ENCODE measurements at places on chromosomes 6 and 20.
A peak's percentile ranks its signal among the peaks of the same experiment; 100 is the strongest.

- no peak for DNase-seq
These were observed 8.4 kb downstream of the VARS2 start for GRCh38 chr6:30922447-30922852.

DNA sequence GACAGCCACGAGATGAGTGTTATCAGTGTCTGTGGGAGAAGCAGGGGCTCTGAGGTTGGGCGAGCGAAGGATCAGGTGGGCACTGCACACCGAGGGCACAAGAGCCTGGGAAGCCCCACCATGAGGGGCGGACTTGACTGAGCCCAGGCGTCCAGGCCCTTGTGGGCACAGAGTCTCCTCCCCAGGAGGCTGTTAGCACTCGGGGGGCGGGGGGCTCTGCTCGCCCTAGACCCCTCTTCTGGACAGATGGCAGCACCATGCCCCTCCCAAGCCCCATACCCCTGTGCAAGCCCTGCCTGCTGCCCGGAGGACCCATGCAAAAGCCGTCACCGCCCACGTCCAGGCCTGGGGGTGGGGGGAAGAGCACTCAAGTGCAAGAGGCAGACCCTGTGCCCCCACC is 21.7 kb upstream of the SLCO4A1 start:
- DNase-seq = no peak

DNA sequence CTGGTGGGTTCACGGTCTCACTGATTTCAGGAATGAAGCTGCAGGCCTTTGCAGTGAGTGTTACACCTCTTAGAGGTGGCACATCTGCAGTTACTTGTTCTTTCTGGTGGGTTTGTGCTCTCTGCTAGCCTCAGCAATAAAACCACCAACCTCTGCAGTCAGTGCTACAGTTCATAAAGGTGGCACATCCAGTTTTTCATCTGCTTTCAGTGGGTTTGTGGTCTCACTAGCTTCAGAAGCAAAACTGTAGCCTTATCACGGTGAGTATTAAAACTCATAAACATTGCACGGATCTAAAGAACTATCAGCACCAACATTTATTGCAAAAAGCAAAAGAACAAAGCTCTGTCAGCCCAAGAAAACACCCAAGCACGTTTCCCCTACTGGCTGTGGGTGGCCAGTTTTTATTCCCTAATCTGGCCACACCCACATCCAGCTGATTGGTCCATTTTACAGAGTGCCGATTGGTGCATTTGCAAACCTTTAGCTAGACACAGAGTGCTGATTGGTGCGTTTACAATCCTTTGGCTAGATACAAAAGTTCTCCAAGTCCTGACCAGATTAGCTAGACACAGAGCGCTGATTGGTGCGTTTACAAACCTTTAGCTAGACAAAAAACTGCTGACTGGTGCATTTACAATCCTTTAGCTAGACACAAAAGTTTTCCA is 3.4 kb upstream of the TMEM14C start:
- peak; percentile 5 for DNase-seq

DNA sequence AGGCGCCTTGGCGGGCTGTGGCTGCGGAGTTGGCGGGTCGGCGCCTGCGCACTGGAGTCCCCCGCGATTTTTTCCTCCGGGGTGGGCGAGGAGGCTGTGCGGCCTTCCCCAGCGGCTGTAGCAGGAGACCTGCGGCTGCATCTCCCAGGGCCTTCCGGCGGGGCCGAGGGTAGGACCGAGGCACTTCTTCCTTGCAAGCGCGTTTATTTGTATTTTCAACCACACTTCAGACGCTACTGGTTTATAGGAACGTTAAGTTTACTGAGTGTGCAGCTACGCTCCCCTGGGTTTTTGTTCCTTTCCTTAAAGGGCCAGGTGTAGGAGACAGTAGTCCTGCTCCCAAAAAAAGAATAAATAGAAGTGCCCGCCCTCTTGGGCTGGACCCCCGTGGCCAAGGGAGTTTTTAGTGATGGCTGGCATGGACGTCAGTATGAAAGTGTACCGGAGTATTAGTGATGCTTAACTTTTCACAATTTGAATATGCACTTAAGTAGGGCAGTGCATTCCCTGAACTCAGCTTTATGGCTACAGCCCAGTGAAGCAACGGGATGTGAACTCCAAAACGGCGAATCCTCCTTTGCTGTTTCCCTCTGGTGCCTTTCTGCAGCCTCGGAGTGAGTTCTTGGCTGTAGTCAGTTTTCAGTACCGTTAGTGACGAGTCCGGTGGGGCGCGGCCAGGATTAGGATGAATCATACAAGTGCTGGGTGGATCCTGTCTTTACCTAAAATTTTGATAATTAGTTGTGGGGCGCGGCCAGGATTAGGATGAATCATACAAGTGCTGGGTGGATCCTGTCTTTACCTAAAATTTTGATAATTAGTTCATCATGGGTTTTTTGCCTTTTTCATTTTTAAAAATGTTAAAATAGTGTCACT is 1.0 kb upstream of the FBXO5 start:
- peak; percentile 90 for DNase-seq

All from stimulated activated CD4-positive, alpha-beta T cell treated with anti-CD3 and anti-CD28 coated beads, Interleukin-4, amount 100 ng/mL, for 4 hours (primary cell).